ENCODE measurements at places on chromosomes 11 and 22.

- no peak for DNase-seq
Observed at GRCh38 chr22:46626911-46627805, 7.0 kb downstream of the GRAMD4 start.

DNA sequence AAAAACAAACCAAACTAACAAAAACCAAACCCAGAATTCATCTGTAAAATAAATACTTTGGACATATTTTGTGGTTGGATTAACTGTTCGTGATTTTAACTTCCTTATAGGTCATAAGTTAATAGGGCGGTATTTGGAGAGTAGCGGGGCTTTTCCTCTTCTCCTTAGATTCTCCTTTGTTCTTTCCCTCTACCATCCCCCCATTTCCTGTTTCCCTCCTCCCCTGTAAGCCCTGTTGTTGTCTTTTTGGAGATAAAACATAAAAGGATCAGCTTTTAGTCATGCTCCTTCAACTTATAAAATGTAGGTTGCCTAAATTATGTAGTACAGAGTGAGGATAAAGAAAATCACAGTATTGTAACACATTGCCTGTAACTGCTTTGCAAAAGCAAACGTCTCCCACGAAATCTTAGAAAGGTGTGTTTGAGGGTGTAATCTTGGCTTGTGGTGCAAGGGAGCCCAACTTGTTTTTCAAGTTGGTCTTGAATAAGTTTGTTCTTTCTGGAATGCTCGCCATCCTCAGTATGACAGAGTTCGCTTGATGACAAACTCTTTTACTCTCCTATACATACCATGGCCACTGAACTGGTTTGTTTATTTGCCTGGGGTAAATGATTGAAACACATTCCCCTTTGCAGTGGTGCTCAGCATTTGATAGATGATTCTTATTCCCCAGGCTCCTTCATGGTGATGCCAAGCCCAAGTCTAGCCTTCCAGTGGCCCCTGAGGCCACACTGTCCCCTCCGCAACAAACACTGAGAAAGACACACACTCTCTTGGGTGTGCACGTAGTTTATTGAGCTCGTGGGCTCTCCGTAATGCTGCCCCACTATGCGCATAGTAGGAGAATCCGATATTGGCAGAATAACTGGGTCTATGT lies 49.4 kb downstream of the TEAD1 start:
- no peak for DNase-seq

DNA sequence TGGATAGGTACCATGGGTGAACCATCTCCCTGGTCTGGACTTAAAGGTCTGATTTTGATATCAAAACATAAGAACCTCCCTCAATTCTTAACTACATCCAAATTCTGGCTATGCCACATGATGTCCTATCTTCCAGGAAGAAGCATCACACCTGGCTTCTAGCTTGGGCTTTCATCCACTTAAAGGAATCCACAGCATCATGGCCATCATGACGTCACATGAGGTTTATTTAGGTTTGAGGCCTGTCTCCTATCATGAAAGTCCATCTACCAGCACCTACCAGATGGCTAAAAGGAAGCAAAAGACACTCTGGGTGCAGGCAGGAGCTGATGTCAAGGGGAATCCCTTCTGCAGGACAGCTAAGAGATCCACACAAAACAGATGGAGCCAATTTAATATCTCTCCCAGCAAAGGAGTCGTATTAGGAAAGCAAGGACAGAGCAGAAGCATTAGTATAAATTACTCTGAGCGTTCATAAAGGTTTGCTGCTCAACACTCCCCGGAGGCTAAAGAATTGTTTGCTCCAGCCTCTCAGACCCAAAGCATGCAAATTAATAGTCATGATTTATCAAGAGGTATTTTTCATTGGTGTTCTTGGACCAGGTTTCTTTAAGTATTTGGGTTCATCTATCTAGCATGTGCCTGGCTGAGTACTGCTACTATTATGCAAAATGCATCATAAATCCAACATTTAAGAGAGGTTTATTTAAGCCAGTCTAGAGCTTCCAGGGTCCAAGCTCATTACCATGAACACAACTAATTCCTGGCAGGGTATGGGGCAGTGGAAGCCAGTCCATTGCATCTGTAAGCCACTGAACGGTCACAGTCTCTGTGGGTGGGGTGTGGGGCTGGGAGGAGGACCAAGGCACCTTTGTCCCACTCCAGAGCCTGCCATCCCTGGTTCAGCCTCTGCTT lies 47.2 kb downstream of the GALNT18 start:
- DNase-seq = no peak

DNA sequence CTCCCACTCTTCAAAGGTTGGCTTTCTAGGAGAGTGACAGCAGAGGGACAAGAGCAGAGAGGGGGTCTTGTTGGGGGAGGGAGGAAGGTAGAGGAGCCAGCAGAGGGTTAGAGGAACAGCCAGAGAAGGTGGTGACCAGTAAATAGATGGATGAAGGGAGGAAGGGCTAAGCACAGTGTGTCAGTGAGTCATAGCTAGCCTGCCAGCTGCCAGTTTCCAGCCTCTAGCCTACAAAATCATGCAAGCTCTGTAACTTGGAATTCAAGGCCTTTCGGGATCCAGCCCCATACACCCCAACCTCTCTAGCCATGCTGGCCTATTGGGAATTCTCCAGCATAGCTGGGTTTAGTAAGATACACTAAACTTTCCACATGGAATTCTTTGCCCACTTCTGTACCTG lies 147.4 kb upstream of the TEAD1 start:
- no peak for DNase-seq

- DNase-seq = no peak
Observed at GRCh38 chr11:128904656-128905344, 13.6 kb downstream of the KCNJ5 start.

GRCh38 chr22:30598986-30599385 lies 7.3 kb upstream of the PES1 start:
- DNase-seq = no peak

- no peak for DNase-seq
Observed at GRCh38 chr11:128398517-128399250, 188.7 kb downstream of the ETS1 start.

GRCh38 chr11:19853920-19854319 lies 141.3 kb downstream of the NAV2 start:
- DNase-seq = no peak

DNA sequence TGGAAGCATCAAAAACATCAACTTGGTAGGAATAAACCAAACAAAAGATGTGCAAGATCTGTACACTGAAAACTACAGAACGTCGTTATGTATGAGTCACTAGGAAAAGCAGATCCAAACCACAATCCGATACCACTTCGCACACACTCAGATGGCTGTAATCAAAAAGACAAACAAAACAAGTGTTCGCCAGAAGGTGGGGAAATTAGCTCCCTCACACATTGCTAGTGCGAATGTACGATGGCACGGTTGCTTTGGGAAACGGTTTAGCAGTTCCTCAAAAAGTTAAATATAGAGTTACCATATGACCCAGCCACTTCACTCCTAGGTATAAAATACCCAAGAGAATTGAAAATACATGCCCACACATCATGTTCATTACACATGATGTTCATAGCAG lies 14.8 kb upstream of the CARD10 start:
- peak; percentile 53 for DNase-seq

- no peak for DNase-seq
Observed at GRCh38 chr11:45073685-45074141, 72.7 kb upstream of the PRDM11 start.

GRCh38 chr11:120877746-120878365 lies 146.0 kb upstream of the TBCEL start:
- no peak for DNase-seq

DNA sequence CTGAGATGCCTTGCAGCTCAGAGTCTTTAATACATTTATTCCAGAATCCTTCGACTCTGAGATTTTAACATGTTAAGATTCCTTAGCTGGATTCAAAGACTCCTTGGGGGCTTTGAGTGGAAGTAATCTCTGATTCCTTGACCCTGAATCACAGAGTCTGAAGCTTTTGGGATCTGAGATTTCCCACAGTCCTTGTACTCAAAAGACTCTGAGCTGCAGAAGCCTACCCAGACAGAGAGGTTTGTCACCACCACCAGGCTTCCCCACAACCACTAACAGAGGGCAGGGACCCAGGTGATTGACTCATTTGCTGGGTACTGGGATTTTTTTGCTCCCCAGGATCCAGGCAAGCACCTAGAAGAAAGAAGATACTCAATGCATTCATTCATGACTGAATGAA lies 1.4 kb upstream of the SERPINH1 start:
- no peak for DNase-seq

DNA sequence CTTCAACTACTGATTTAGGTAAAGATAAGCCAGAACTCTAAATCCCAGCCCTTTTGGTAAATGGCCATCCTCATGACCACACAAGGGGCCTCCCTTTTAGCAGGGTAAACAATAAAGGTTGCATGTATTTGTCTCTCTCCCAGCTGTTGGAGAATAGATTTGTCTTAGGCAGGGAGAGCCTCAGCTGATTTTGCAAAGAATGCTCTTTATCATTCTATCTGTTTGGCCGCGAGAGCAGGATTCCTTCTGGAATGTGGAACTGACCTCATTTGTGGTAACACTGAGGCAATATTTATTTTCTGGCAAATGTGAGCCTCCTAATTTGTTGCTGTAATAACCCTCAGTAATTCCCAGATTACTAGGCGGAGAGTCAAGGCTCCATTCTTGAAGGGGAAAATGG lies 15.3 kb downstream of the PTS start:
- peak; percentile 74 for DNase-seq

GRCh38 chr11:58613228-58613627 lies 9.2 kb upstream of the CNTF start:
- no peak for DNase-seq

DNA sequence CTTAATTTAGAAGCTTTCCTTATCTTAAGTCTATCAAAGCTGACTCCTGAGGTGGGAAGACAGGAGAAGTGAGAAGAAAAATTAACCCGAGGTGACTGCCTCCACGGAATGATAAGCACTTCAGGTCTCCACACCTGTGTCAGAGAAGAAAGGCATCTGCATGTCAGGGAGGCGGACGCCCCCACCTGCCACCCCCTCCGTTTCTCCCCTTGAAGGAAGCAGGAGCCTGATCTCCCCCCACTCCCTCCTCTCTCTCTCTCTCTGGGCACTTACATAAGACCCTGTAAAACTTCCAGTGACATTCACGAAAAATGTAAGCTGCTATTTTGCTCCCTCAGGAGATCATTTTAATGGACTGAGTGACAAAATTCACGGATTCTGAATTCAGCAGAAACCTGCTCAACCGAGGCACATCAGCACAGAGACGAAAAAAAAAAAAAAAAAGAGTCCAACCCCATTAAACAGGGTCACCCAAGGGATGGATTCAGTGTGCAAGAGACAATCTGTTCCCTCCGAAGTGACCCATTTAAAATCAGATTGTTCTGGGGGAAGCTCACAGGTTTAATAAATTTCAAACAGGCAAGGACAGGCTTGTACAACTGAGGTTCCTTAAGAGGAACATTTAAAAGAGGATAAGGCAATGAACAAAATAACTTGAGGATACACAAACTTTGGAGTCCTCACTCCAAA lies 1.5 kb downstream of the LARGE1 start:
- DNase-seq = no peak

GRCh38 chr11:100908746-100909145 lies 220.9 kb downstream of the PGR start:
- DNase-seq = peak; percentile 32

DNA sequence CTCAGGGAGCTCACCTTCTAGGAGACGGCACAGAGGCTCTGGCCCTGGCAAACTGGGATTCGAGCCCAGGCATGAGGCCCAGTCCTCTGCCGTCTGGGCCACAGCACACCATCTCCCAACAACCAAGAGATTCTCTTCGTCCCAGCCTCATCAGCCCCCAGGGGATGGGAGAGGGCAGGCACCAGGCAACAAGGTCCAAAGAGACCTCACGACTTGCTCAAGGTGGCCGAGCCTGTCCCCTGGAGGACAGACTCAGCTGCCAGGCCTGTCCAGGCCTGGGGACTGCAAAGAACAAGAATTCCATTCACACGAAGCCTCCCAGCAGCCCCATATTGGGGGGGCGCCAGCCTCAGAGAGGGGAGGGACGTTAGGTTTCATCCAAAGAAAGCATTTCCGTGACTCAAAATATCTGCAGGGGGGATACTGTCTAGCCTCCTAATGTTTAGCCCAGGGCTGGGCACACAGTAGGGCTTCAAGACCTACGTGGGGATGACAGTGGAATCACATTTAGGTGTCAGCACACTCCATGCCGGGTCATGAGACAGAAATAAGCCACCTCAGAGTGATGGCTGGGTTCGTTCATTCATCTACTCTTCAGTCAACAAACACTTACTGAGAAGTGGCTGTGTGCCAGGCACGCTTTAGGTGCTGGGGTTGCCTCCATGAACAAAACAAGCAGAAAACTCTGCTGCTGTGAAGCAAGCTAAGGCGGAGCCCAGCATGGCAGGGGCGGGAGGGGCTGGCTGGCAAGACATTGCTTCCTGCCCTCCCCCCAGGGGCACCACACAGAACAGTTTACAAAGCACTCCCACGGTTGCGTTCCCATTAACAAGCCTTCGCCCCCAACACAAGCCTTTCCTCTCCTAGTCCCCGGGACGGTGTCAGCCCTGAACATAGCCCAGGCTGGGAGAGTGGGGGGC lies 1.2 kb downstream of the CARNS1 start:
- DNase-seq = no peak

GRCh38 chr11:45031912-45032519 lies 81.3 kb upstream of the TP53I11 start:
- DNase-seq = no peak

GRCh38 chr11:104713401-104713800 lies 184.9 kb downstream of the CASP12 start:
- DNase-seq = no peak

GRCh38 chr11:126481303-126481680 lies 125.8 kb downstream of the ST3GAL4 start:
- no peak for DNase-seq

GRCh38 chr22:34851918-34852662 lies 213.9 kb upstream of the ISX start:
- DNase-seq = no peak

- DNase-seq = no peak
Observed at GRCh38 chr11:35559949-35560348, 34.5 kb upstream of the PAMR1 start.

DNA sequence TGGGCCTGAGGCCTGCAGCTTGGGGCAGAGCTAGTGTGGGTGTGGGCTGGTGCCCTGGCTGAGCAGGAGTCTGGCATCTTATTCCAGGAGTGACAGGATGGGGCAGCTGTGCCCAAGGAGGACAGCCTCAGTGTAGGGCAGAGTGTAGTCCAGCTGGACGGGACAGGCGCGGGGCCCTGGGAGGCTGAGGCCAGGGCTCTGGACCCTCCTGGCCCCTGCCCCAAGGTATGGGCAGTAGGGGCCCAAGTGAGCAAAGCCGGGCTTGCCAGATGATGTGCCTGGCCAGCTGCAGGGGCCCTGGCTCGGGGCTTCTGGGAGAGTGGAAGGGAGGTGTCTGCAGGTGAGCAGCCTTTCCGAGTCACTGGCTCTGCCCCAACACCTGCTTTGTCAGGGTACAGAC lies 1190.9 kb downstream of the BRD1 start:
- DNase-seq = no peak
